ENCODE measurements at places on chromosomes 1 and 21.
A peak's percentile ranks its signal among the peaks of the same experiment; 100 is the strongest.

DNA sequence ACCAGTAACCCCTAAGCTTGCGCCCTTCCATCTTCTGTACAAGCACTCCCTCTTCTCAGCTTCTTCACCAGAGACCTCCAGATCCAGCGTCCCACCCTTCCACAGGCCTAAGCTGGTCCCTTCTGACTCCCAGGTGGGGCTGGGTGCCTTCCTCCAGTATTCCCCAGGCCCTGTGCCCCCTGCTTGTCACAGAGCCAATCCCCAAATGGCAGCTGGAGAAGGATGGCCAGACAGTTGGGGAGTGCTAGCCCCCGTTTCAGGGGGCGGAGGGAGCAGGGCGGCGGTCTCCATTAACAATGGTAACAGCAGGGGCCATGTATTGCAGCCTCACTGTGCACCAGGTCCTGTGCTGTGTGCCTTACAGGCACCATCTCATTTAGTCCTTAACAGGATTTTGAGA is 85.7 kb downstream of the KCNN3 start:
- DNase-seq = no peak

DNA sequence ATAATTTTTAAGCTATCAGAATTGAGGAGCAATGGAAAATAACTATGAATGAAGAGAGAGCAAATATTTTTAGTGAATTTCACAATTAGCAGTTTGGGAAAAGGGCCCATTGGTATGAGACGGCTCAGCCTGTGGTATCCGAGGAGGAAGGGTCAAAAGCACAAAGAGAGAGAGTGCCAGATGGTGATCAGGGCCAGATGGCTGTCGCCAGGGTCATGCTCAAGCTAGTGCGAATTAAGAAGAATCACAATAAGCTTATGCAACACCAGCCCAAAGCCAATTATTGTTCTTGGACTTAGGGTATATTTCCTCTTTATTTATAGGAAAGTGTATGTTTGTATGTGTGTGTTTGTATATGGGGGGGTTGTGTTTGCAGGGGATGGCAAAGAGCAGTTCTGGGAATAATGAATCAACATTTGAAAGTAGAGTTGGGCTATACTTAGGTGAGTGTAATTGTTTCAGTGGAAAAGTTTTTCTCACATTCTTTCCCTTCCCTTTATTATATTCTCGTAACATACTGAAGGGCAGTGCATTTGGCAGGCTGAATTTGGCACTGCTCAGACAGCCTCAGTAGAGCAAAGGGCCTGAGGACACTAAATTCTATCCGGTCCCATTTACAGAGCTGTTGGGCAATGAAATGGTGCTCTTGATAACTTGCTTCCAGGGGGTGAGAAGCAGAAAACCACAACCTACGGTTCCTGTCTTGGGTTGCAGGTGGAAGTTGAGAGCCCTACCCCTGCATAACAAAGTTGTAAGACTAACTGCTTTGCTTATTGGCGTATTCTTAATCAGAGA is 19.5 kb upstream of the DDR2 start:
- no peak for DNase-seq

- DNase-seq = no peak
Observed at GRCh38 chr1:58895559-58896145, 111.8 kb upstream of the JUN start.

GRCh38 chr1:33161061-33161681 is 20.7 kb downstream of the TRIM62 start:
- no peak for DNase-seq

- no peak for DNase-seq
Observed at GRCh38 chr1:12102066-12102465, 39.0 kb downstream of the TNFRSF8 start.

DNA sequence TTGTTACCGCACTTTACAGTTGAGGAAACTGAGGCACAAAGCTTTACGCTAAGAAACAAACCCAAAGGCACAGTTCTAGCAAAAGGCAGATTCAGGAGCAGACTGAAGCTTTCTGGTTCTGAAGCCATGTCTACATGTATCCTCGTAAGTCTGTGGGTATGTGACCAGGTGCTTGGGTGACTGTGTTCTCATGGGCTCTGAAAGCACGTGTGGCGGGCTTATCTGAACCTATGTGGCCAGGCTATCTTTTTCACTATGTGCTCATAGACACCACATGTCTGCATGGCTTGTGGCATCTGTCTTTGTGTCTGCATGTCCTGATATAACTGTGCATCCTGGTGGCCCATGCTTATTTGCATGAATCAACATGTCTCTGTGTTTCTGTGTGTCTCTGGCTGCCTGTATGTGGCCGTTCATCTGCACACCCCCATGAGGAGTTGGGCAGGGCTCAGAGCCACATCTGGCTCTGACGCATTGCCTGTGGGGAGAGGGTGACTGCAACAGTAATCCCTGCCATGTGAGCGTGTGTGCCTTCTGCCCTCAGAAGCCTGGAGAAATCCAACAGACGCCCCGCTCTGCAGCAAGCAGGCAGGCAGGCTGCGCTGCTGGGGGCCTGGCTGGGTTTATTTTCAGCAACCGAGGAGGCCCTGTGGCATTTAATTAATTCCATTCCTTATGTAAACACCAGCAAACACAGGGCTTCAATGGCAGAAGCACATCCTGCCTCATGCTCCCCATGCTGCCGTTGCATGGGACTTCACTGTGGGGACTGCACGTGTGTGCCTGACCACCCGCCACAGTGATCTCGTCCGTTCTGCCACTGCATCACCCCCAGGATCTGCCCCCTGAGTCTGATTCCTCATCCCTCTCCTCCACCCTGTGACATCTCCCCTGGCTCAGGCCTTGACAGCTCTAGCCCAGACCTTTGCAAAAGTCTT is 115.4 kb downstream of the TRABD2B start:
- peak; percentile 54 for DNase-seq

- DNase-seq = no peak
Observed at GRCh38 chr1:155893389-155894142, 17.6 kb downstream of the RIT1 start.

- DNase-seq = peak; percentile 87
Observed at GRCh38 chr1:180094705-180095295, 59.9 kb upstream of the QSOX1 start.

GRCh38 chr1:188022661-188023060 is 1193.9 kb downstream of the PLA2G4A start:
- no peak for DNase-seq

DNA sequence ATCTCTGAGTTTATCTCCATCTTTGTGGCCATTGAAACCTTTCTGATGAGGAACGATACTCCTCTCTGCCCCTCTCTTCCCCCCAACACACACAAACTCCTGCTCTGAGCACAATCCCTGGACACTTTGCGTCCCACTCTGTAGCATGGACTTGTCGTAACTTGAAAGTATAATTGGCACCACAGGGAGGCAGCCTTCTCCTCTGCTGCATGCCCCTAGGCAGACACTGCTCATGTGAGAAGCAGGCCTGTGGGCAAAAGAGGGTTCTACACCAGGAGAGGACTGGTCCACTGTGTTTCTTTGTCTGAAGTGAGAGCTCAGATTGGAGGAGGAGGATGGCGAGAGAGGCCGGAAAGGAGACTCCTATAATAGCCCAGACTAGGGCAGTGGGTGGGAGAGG is 3.8 kb upstream of the PARS2 start:
- DNase-seq = no peak

- no peak for DNase-seq
Observed at GRCh38 chr21:43262427-43262826, 93.6 kb downstream of the CRYAA start.

DNA sequence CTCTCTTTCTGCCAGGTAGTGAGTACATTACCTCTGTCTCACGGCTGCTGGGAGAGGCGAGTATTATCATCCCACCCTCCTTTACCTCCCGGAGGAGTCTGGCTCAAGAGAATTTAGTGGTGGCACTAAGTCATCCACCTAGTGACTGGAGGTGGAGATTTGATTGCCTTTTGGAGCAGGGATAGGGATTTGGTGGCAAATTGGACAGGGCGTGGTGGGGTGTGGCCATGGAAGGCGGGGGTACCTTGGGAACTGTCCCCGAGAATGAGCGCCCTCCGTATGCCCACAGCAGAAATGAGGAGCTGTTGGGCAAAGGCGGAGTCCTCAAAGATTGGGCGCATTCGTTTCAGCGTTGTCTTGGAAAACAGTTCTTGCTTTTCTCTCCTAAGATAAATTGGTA is 32.1 kb upstream of the HMGN1 start:
- DNase-seq = no peak

DNA sequence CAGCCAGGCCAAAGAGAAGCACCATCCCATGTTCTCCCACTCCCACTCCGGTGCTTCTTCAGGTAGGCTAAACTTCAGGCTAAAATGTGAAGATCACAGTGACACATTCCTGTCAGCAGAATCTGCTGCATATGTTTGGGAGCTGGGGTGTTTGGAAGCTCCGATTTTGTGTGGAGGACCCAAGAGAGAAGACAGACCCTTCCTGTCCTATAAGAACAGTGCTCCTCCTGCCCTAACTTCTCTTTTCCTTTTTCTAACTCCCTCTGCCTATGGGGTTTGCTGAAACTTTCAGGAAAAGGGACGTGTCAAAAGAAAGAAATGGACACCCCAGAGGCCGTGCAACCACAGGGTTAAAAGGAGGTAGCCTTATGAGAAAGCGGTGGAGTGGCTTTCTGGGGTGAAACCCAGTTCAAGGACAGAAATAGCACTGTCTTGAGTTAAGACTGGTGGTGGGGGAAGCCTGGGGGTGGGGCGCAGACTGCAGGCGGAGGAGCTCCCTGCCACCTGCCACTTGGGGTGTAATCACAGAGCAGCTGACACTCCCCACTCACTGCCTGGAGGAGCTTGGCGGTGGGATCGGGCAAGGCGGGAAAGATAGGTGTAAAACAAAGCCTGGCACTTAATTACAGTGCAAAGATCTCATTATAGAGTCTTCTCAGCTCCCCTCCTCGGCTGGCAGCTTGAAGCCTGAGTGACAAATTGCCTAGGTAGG is 645 bp upstream of the TLR5 start:
- DNase-seq = no peak

DNA sequence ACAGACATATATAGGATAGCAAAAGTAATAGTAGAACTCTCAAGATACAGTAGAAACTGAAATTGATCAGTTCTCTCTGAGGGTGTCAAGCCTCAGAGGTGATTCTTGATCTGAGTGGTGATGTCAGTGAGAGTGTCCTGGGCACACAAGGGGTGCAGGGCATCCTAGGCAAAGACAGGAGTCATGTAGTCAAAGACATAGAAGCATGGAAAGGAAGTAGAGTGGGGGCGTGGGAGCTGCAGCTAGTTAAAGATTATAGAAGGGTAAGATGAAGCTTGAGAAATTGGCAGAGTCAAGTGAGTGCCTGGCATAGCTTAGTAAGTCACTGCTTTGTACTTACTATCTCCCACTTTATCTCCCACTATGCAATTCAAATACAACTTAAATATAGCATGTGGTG is 22.8 kb downstream of the CDC7 start:
- DNase-seq = no peak

DNA sequence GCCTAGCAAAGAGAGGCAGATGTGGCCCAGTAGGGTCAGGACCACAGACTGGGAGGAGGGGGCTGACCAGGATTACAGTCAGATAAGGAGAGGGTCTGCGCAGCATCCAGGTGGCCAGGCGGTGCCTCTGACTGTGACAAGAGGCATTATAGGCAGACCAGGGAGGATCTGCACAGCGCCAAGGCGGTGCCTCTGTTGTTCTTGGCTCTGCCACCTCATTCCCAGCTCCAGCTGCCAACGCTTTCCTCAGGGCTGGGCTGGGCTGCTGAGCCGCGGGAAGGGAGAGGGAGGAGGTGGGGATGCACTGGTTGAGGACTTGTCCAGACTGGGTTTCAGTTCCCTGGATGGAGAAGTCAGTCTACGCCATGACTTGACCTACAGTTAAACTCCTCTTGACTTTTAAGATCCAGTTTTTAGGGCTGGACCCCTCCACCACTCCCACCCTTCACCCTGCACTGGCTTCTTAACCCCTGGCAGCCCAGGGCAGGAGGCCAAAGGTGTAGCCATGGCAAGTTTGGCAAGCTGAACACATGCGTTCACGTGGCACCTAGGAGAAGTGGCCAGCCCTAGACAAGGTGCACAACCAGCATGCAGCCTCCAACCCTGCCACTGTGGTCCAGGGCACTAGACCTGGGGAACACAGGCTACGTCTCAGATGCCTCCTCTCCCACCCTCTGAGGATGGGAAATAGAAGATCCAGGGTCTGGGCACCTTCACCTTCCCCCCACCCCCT is 4.5 kb upstream of the CRABP2 start:
- DNase-seq = no peak

- no peak for DNase-seq
Observed at GRCh38 chr1:190019717-190020116, 457.9 kb downstream of the BRINP3 start.

DNA sequence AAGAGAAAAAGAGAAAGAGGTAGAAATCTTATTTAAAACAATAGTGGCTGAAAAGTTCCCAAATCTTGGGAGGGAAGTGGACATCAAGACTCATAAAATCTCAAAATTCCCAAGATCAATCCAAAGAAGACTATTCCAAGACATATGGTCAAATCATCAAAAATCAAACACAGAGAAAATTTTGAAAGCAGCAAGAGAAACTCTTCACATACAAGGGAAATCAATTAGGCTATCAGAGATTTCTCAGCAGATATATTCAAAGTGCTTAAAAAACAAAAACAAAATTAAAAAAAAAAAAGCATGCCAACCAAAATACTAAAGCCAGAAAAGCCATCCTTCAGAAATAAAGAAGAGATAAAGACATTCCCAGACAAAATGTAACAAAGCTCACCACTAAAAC is 52.6 kb upstream of the RALGPS2 start:
- no peak for DNase-seq

Measured in NCI-H510A treated with DMSO at 0.1 percent for 48 hours (cell line).